ENCODE measurements at places on chromosomes 2 and 18. TPM values are rescaled to one million over a fixed set of nuclear protein-coding genes. Genes with fewer than 3 reads are reported as not detected.
A peak's percentile ranks its signal among the peaks of the same experiment; 100 is the strongest.

Gene SERPINB12
- not detected for total RNA-seq

- H3K27me3 ChIP-seq, result no peaks in the 10 kb centered on the region
- H3K4me1 ChIP-seq, result no peaks in the 10 kb centered on the region
- H3K27ac ChIP-seq, result no peak overlapping the region
- no peak overlapping the region for H3K4me3 ChIP-seq
Observed at GRCh38 chr2:239310401-239311061, 90.3 kb downstream of the HDAC4 start.

DNA sequence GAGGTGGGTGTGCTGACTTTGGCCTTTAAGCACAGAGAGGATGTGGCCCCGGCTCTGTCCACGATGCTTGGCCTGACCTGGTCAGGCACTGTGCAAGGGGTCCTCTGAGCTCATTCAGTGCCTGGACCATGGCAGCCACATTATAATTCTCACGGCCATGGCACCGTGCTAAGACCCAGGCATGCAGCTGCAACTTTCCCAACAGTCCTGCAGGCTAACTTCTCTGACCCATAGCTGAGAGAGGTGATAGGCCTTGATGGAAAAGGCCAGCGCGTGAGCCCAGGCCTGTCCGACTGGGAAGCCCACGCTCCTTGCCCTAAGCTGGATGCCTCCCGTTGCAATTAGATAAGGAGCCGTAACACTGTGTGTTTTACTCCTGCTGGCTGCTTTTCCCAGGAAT is 99.9 kb downstream of the TFCP2L1 start:
- no peak overlapping the region for H3K4me3 ChIP-seq
- no peak overlapping the region for H3K27ac ChIP-seq
- no peaks in the 10 kb centered on the region for H3K36me3 ChIP-seq
- DNase-seq, result no peak
- H3K4me1 ChIP-seq, result no peaks in the 10 kb centered on the region

- no peak overlapping the region for H3K4me3 ChIP-seq
- no peaks in the 10 kb centered on the region for H3K27me3 ChIP-seq
- H3K4me1 ChIP-seq, result peaks cover 5% of the 10 kb centered on the region
- peak; percentile 63 for DNase-seq
- H3K36me3 ChIP-seq, result no peaks in the 10 kb centered on the region
Observed at GRCh38 chr18:58105206-58105887, 61.3 kb downstream of the NEDD4L start.

DNA sequence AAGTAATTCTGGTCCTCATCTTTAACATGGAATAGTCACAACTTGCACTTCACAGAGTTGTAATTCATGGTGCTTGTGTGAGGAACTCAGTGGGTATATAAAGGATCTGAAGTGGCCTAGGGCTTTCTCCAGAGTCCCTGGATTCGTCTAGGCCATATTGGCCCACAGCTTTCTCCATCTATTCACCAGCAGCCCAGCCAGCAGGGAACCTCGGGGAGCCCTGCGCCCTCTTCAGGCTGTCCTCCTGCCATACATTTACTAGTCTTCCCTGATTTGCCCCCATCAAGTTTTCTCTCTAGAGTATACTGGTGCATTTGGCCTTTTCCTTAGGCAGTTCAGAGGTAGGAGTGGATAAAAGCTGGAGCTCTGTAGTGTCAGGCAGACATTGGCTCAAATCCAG is 278.3 kb downstream of the MYCN start:
- no peaks in the 10 kb centered on the region for H3K27me3 ChIP-seq
- H3K4me1 ChIP-seq, result no peaks in the 10 kb centered on the region
- H3K27ac ChIP-seq, result no peak overlapping the region
- no peaks in the 10 kb centered on the region for H3K36me3 ChIP-seq
- no peak overlapping the region for H3K4me3 ChIP-seq

GRCh38 chr2:16181062-16181740 is 240.9 kb downstream of the MYCN start:
- no peak overlapping the region for H3K27ac ChIP-seq
- H3K4me3 ChIP-seq, result no peak overlapping the region

Gene SLC5A7
- 0.84 TPM for total RNA-seq

- no peak overlapping the region for H3K27ac ChIP-seq
- H3K4me3 ChIP-seq, result no peak overlapping the region
- H3K4me1 ChIP-seq, result no peaks in the 10 kb centered on the region
- no peaks in the 10 kb centered on the region for H3K36me3 ChIP-seq
Observed at GRCh38 chr2:103484906-103485305, 723.1 kb downstream of the TMEM182 start.

GRCh38 chr2:211864328-211864727 is 674.3 kb downstream of the ERBB4 start:
- H3K4me1 ChIP-seq, result no peaks in the 10 kb centered on the region
- no peaks in the 10 kb centered on the region for H3K36me3 ChIP-seq
- no peak overlapping the region for H3K27ac ChIP-seq
- H3K4me3 ChIP-seq, result no peak overlapping the region
- no peak for DNase-seq
